OCI-LY7 (cell line): ENCODE measurements at places on chromosomes 12 and 14.

DNA sequence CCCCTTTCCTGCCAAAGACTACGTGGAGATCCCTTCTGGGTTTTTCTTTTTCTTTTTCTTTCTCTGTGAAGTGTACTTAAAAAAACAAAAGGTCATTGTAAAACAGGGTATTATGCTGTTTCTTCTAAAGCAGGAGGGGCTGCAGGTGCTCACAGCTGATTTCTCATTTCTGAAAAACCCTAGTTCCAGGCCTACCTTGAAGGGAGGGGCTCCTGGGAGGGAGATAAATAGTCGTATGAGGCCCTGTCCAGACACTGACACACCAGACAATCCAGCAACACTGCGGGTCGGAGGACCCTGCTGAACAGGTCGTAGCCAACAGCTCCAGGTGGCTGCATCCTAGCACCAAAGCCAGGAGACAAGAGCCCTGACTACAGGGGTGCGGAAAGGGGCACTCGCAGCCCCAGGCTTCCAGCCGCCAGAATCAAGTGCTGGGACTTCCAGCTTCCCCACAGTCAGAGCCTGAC lies 41.1 kb downstream of the PSMA6 start:
- no peak for DNase-seq

GRCh38 chr12:77344651-77345050 lies 279.3 kb upstream of the E2F7 start:
- no peak for DNase-seq

- DNase-seq = no peak
These were observed 131.4 kb upstream of the CCDC175 start for GRCh38 chr14:59707778-59708561.

DNA sequence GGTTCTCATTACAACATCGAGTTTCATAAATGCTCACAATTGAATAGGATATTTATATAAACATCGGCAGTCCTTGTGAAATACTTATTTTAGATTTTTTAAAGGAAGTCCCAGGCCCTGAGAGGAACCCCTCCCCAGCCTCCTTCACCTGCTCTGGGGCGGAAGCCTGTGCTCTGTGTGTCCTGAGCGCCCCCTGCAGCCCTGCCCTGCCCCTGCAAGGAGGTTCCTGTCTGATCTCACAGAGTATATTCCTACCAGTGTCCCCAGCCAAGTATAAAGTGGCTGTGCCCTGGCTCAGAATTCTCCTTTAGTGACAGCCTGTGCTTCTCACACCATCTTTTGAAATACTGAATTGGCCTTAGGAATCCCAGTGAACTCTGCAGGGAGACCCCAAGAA lies 659.5 kb downstream of the TMEM121 start:
- peak; percentile 87 for DNase-seq

GRCh38 chr12:104163631-104164030 lies 25.6 kb upstream of the NFYB start:
- no peak for DNase-seq

GRCh38 chr12:110744601-110745264 lies 2.0 kb upstream of the PPP1CC start:
- DNase-seq = no peak

- peak; percentile 92 for DNase-seq
These were observed 3.7 kb downstream of the UNC119B start for GRCh38 chr12:120713861-120714482.

GRCh38 chr14:77556946-77557345 lies 58.3 kb upstream of the ISM2 start:
- no peak for DNase-seq

DNA sequence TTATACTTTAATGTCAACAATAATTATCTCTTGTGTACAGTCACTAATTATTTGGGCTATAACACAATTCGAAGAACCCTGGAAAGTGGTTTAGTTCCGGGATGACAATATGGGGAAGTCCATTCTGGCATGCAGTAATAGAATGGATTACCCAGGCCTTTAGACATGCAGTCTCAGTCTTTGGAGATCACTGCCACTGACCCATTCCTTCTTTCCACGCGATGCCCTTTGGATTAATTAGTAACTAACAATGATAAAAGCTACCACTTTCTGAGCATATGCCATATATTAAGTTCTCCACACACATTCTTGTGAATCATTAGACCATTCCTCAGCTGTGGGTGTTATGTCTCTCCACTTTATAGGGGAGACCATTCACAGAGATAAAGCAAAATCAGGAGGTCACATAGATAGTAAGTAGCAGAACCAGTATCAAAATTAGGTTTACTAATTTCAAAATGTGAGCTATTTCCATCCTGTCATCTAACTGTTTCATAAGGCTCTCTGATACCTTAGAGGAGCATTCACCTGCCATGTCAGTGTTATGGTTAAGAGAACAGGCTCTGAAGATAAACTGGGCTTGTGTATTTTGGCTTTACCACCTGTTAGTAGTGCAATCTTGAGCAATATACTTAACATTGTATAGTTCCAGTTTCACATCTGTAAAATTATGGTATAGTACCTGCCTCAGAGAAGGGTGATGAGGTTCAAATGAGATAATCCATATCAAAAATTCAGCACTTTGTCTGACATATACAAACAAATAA lies 27.2 kb upstream of the KCNJ8 start:
- DNase-seq = no peak

DNA sequence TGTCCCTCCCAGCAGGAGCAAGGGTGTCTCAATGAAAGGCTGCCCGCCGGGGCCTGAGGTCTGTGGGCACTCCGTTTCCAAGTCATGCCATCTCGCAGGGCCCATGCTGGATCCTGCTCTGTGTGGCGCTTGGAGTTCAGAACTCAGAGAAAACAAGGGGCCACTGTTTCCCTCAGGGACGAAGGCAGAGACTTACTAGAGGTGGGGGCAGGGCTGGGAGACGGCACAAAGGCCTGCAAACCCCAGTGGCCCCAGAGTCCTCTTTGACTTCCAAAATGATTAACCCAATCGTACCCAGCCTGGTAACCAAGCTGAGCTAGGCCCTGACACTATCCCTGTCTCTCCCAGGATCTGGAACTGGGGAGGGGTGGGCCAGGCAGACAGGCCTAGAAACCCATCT lies 95.8 kb downstream of the ITPK1 start:
- DNase-seq = no peak

GRCh38 chr12:11706509-11707379 lies 57.3 kb downstream of the ETV6 start:
- DNase-seq = no peak

GRCh38 chr14:80403036-80403435 lies 191.7 kb upstream of the DIO2 start:
- DNase-seq = no peak

DNA sequence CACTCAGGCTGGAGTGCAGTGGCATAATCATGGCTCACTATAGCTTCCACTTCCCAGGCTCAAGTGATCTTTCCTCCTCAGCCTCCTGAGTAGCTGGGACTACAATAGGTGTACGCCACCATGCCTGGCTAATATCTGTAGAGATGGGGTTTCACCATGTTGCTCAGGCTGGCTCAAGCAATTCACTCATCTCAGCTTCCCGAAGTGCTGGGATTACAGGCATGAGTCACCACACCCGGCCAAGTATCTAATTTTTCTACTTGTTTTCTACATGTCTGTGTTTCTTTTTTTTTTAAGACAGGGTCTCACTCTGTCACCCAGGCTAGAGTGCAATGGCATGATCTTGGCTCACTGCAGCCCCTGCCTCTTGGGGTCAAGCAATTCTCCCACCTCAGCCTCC lies 119.7 kb upstream of the MED13L start:
- no peak for DNase-seq

- DNase-seq = no peak
These were observed 51.9 kb upstream of the SMCO2 start for GRCh38 chr12:27394676-27395075.

DNA sequence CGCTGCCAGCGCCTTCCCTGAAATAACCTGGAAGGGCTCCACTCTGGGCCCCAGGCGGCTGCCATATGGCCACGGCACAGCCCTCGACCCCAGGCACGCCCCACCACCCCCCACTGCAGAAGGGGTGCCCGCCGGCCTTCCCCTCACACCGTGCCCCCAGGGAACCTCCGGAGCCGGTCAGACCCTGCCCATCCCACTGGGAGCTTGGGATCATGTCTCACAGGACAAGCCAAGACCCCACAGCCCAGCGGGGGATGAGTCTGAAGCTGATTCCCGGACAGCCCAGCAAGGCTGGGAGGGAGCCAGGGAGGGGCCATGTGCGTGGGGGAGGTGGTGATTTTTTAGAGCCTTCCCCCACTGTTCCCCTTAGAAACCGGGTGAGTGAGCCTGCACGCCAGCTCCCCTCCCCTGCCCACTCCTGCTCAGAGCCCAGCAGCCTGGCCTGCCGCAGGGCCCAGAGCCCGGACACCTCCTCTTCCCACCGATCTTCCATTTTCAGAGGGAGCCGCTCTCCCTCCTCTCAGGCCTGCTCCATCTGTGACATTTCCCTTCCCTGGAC lies 1.4 kb downstream of the RIMBP2 start:
- DNase-seq = no peak

DNA sequence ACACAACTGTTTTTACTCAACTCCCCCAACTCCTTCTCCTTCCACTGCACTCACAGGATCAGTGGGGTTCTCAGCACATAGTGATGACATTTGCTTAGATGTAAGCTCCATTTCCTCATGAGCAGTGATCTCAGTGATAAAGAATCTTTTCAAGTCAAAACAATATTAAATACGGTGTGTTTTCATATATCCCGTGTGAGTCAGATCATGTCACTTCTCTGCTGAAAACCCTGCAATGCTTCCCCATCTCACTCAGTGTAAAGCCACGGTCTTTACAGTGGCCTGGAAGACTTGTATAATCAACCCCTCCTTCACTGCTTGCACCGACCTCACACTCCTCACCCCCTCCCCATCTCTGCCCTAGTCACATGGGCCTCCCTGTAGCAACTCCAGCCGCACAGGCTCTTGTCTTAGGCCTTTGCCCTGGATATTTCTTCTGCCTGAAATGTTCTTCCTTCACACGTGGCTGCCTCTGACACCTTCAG lies 149.7 kb upstream of the ARHGAP5 start:
- DNase-seq = no peak

GRCh38 chr14:23119363-23120327 lies 590 bp upstream of the CEBPE start:
- peak; percentile 93 for DNase-seq

DNA sequence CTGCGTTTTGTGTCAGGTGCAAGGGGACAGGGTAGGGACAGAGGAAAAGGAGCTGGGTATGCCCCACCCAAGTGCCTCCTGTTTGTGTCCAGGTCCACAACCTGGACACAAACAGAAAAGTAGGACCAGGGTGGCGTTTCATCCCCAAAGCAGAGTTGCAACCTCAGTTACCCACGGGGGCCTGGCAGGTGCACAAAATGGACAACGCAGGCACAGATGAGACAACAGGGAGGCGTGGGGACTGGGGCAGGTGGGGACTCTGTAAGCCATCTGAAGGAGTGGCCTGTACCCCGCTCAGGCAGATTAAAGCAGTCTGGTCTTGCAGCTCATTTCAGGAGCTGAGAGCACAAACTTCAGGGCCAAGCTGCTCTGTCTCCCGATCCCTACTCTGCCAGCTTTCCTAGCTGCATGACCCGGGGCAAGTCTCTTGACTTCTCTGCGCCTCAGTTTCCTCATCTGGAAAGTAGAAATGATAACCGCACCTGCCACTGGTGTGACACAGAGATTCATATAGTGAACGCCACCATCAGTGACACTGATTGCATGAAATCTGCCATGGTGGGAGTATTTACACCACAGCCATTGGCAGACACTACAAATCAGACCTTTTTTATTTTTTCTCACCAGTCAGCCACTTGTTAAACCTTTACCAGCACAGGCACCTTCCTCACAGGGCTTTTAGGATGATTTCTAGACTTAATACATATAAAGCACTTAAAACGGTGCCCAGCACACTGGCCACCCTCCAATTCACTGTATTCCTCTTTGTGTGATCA lies 123.0 kb downstream of the PHETA1 start:
- DNase-seq = no peak

- DNase-seq = no peak
These were observed 391.9 kb upstream of the ATP2B1 start for GRCh38 chr12:90100579-90100978.

DNA sequence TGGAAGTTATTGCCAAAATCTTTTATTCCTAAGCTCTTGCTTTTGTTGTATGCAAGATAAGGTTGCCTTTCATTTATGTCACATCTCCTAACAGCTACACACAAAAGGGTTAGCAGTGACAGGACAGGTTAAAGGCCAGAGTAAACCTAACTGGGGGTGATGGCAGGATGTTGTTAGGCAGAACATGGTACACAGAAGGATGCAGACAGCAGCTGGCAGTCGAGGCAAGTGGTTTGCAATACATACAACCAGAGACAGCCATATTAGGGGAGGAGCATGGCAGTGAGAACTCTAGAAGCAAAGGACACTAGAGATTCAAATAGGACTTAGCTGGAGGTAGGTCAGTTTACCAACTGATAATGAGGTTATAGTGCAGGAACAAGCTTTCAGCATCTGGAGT lies 2.7 kb upstream of the ABCD2 start:
- peak; percentile 45 for DNase-seq

DNA sequence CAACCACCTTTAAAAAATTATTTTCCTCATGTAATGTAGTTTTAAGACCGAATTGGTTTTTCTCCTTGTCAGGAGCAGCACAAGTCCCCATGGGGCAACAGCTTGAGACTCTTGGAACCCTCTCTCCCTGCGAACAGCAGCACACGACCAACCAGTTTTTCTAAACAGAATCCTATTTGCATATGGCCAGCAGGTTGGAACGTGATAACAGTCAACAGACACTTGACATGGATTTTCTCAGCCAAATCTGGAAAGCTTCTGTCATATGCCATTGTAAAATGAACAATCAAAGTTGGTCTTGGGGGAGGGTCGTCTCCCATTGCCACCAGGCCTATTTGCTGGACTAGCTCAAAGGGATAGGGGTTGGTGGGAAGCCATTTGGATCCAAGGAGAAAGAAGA lies 1915.0 kb upstream of the FLRT2 start:
- DNase-seq = no peak

DNA sequence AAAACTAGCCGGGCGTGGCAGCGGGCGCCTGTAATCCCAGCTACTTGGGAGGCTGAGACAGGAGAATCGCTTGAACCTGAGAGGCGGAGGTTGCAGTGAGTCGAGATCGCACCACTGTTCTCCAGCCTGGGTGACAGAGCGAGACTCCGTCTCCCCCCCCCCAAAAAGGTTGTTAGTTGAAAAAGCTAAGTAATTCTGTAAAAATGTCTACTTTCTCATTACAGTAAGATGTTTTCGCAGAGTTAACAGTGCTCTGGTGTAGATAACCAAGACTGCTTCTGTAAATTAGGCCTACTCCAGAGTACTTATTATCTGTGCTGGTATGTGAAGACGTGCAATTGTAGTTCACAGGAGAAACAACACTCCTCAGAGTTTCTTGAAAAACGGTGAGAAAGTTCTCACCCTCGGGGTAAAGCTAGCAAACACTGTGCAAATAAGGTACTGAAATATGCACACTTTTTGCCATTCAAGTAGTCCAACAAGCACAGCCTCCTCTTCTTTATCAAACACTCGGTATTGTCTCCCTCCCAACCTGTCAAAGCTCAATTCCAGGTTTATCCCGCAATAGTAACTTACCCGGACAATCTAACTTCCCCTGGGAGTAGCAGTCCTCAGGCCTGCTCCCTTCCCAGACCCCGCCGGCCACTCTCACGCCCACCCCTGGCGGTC lies 974 bp downstream of the BTBD7 start:
- no peak for DNase-seq
